Myometrial cell (primary cell): ENCODE measurements at places on chromosomes 7 and 10. TPM values are rescaled to one million over a fixed set of nuclear protein-coding genes. Genes with fewer than 3 reads are reported as not detected.

The FAS gene
- total RNA-seq, result 34.0 and 40.6 TPM in 2 replicates

The ANKRD30A gene
- total RNA-seq, result not detected in 2 replicates

The ACSM6 gene
- total RNA-seq, result not detected in 2 replicates

The CPA2 gene
- total RNA-seq, result 0.89 TPM in 1 of 2 replicates, not detected in the other

The ITPRID1 gene
- total RNA-seq, result not detected in 2 replicates

The FAM25G gene
- not detected in 2 replicates for total RNA-seq

The SORCS1 gene
- not detected in 2 replicates for total RNA-seq

The OPALIN gene
- not detected in 2 replicates for total RNA-seq

The SLC26A5 gene
- total RNA-seq, result not detected in 2 replicates

The SFRP4 gene
- total RNA-seq, result under 0.01 and 0.29 TPM in 2 replicates

The CYP2C8 gene
- not detected in 2 replicates for total RNA-seq

The SEC24C gene
- 67.7 and 68.9 TPM in 2 replicates for total RNA-seq

The ADGRA1 gene
- total RNA-seq, result not detected in 2 replicates

The IL15RA gene
- total RNA-seq, result 11.9 and 15.6 TPM in 2 replicates

The GRM3 gene
- not detected in 2 replicates for total RNA-seq

The LIPM gene
- total RNA-seq, result not detected in 2 replicates

The PLOD3 gene
- 111 and 114 TPM in 2 replicates for total RNA-seq

The PDZD7 gene
- 1.4 and 2.6 TPM in 2 replicates for total RNA-seq

The GOLGA7B gene
- not detected in 2 replicates for total RNA-seq

The PDK4 gene
- under 0.01 and 0.29 TPM in 2 replicates for total RNA-seq

The GSTK1 gene
- total RNA-seq, result 154 and 185 TPM in 2 replicates

The OPN1SW gene
- total RNA-seq, result not detected in 2 replicates

The VAX1 gene
- not detected in 2 replicates for total RNA-seq

The MRPS16 gene
- 73.8 and 77.3 TPM in 2 replicates for total RNA-seq

The MAD1L1 gene
- total RNA-seq, result 53.3 and 55.3 TPM in 2 replicates

The FXYD4 gene
- total RNA-seq, result not detected in 2 replicates

The DYDC2 gene
- not detected in 2 replicates for total RNA-seq

The CDK1 gene
- total RNA-seq, result 51.2 and 52.5 TPM in 2 replicates

The HOXA6 gene
- total RNA-seq, result 3.2 TPM in 1 of 2 replicates, not detected in the other

The SLC18A3 gene
- total RNA-seq, result not detected in 2 replicates

The PNLIPRP1 gene
- total RNA-seq, result not detected in 2 replicates

The SYT15B gene
- total RNA-seq, result not detected in 2 replicates

The TRIM50 gene
- not detected in 2 replicates for total RNA-seq

The CDC14C gene
- total RNA-seq, result not detected in 2 replicates

The GDF2 gene
- total RNA-seq, result not detected in 2 replicates

The RELN gene
- 0.29 and 4.4 TPM in 2 replicates for total RNA-seq

The MINDY4 gene
- 8.5 and 11.2 TPM in 2 replicates for total RNA-seq

The MSS51 gene
- total RNA-seq, result 1.2 and 1.6 TPM in 2 replicates

The PIP gene
- total RNA-seq, result not detected in 2 replicates

The ATG9B gene
- not detected in 2 replicates for total RNA-seq

The ADAM22 gene
- under 0.01 and 0.18 TPM in 2 replicates for total RNA-seq

The TNKS2 gene
- 16.4 and 24.3 TPM in 2 replicates for total RNA-seq

The PAPSS2 gene
- total RNA-seq, result 122 TPM in 2 replicates

The AKR1D1 gene
- total RNA-seq, result not detected in 2 replicates

The RNF148 gene
- not detected in 2 replicates for total RNA-seq

The IFIT1 gene
- 23.1 and 36.3 TPM in 2 replicates for total RNA-seq
